HFFc6 (cell line): ENCODE measurements at places on chromosomes 5 and 9.

DNA sequence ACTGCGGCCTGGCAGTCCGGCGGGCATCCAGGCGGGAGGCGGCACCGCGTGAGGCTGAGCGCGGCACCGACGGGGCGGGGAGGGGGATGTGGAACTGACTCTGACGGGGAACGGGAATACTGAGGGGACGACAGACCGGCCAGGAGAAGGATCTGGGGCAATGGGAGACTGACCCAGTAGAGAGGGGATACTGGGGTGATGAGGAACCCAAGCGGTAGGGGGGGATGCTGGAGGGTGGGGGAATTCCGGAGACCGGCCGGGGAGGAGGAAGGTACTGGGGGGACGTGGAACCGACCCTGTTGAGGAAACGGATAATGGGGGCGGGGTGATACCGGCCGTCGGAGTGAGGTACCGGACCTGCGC, 423 bp downstream of the IPPK start:
- peak overlapping the region; percentile 87 for H3K27ac ChIP-seq
- peaks cover 21% of the 10 kb centered on the region; the same call in 1 of the 2 replicates for H3K36me3 ChIP-seq
- DNase-seq: no peak
- peak overlapping the region; percentile 96 for H3K4me3 ChIP-seq
- H3K27me3 ChIP-seq: no peaks in the 10 kb centered on the region; the same call in 1 of the 2 replicates
- peaks cover 47% of the 10 kb centered on the region for H3K4me1 ChIP-seq

DNA sequence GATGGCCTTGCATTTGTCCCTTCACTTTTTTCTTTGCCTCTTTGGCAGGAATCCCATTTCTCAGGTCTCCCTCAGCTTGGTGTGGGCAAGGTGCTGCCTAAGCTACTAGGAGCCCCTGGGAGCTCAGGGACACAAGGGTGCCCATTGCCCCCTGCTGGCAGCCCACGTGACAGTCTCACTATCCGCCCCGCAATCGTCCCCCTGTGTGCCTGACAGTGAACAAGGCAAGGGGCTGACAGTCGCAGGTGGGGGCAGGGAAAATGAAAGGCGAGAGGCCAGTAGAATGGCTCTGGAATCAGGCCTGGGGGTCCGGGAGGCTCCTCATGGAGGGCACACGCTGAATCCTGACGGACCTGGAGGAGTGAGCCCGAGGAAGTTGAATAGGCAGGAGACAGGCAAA, 2.0 kb upstream of the PCDH12 start:
- H3K4me3 ChIP-seq: no peak overlapping the region

- no peak overlapping the region for H3K4me3 ChIP-seq
- no peaks in the 10 kb centered on the region for H3K4me1 ChIP-seq
- H3K27me3 ChIP-seq: peaks cover 3% of the 10 kb centered on the region; the same call in 1 of the 2 replicates
- no peaks in the 10 kb centered on the region for H3K36me3 ChIP-seq
- no peak overlapping the region for H3K27ac ChIP-seq
Measured at GRCh38 chr9:27627188-27627564, 53.9 kb upstream of the C9orf72 start.

DNA sequence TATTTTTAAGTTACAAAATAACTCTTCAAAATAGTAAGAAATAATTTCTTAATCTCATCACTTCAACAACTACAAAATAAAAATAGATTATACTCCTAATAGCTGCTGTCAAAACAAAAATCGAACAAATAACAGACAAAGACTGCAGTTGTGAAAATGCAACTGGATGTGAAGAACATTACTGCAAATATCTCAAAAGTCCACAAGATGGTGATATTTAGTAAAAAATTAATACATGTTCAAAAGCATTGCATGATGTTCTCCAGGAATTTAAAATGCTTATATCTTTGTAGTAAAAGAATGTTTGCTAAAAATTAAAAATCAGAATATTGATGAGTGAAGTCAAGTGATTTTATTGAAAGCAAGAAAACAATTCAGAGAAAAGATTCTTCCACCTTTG, 66.2 kb downstream of the MPDZ start:
- no peak overlapping the region for H3K4me3 ChIP-seq
- DNase-seq: peak; percentile 21
- peaks cover 8% of the 10 kb centered on the region for H3K4me1 ChIP-seq

- H3K4me1 ChIP-seq: no peaks in the 10 kb centered on the region
- H3K27me3 ChIP-seq: peaks cover 38% of the 10 kb centered on the region
- no peaks in the 10 kb centered on the region for H3K36me3 ChIP-seq
- H3K27ac ChIP-seq: no peak overlapping the region
- H3K4me3 ChIP-seq: no peak overlapping the region
- no peak for DNase-seq
Measured at GRCh38 chr9:69323861-69324260, 1.2 kb upstream of the ENTREP1 start.

GRCh38 chr5:172833686-172834414, at the start of gene ERGIC1:
Gene ERGIC1 (plus strand): TSS chr5:172834251. CDS start chr5:172834414, 163 bp downstream.
- H3K27ac ChIP-seq: peak within 1 kb of the TSS; percentile 85
- H3K27me3 ChIP-seq: no peaks in the 10 kb centered on the region
- peaks cover 5% of the 10 kb centered on the region; the same call in 1 of the 2 replicates for H3K36me3 ChIP-seq
- DNase-seq: peak; percentile 71
